ENCODE measurements at places on chromosomes 12 and 14.

DNA sequence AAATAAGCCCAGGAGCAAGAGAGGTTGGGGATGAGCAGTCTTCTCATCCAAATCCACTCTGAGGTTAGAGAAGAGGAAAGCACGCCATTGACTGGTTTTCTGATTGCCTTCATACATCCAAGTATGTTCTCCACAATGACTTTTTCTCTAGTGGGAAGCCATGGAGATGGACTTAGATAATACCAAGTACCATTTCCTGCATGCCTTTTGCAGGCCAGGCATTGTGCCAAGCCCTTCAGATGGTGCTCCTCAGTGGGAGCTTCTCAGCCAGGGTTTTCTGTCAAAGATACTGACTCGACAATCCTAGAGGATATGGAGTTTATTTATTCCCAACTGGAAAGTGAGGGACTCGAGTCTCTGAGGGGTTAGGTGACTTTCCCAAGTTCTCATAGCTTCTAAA lies 218.0 kb downstream of the ZFP36L1 start:
- no peak for DNase-seq

GRCh38 chr14:104316121-104316722 lies 177.8 kb downstream of the KIF26A start:
- DNase-seq, result no peak

GRCh38 chr12:6085841-6086240 lies 38.6 kb downstream of the VWF start:
- no peak for DNase-seq

GRCh38 chr12:57896115-57896433 lies 45.3 kb upstream of the ATP23 start:
- DNase-seq, result no peak

DNA sequence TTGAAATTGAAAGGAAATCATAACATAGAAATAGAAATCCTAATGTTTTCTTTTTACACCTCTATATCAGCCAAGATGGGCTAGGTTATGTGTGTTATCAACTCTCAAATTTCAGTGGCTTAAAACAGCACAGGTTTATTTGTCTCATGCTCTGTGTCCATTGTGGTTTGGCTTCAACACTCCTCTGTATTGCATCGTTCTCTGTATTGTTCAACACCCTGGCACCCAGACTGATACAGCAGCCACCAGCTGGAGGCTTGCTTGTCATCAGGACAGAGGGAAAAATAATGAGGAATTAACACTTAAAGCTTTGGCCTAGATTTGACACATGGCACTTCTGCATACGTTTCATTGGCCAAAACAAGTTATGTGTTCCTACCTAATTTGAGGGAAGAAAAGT lies 234.2 kb upstream of the ARHGAP5 start:
- DNase-seq, result no peak

- DNase-seq, result no peak
Measured at GRCh38 chr12:28088566-28089272, 101.5 kb upstream of the CCDC91 start.

- no peak for DNase-seq
Measured at GRCh38 chr12:42255866-42256261, 17.8 kb upstream of the YAF2 start.

All from activated CD8-positive, alpha-beta memory T cell treated with anti-CD3 and anti-CD28 coated beads, Interleukin-2, amount 50 U/mL, for 48 hours (primary cell).